ENCODE measurements at places on chromosomes 16 and 17.

GRCh38 chr16:8718851-8719680 lies 44.6 kb downstream of the ABAT start:
- no peak for DNase-seq

- DNase-seq = no peak
Measured at GRCh38 chr16:56226187-56226586, 34.9 kb downstream of the GNAO1 start.

- DNase-seq = no peak
Measured at GRCh38 chr16:85344502-85345128, 232.3 kb upstream of the CIBAR2 start.

- DNase-seq = no peak
Measured at GRCh38 chr17:51692917-51693316, 432.6 kb downstream of the UTP18 start.

- no peak for DNase-seq
Measured at GRCh38 chr17:38556239-38556638, 49.5 kb downstream of the SRCIN1 start.

- DNase-seq = no peak
Measured at GRCh38 chr16:26905336-26905735, 161.4 kb upstream of the C16orf82 start.

GRCh38 chr17:5043524-5043923 lies 8.3 kb upstream of the SLC52A1 start:
- no peak for DNase-seq

- DNase-seq = peak; percentile 26
Measured at GRCh38 chr17:16873174-16874035, 98.5 kb downstream of the TNFRSF13B start.

GRCh38 chr17:69207151-69207550 lies 21.5 kb downstream of the ABCA10 start:
- no peak for DNase-seq

DNA sequence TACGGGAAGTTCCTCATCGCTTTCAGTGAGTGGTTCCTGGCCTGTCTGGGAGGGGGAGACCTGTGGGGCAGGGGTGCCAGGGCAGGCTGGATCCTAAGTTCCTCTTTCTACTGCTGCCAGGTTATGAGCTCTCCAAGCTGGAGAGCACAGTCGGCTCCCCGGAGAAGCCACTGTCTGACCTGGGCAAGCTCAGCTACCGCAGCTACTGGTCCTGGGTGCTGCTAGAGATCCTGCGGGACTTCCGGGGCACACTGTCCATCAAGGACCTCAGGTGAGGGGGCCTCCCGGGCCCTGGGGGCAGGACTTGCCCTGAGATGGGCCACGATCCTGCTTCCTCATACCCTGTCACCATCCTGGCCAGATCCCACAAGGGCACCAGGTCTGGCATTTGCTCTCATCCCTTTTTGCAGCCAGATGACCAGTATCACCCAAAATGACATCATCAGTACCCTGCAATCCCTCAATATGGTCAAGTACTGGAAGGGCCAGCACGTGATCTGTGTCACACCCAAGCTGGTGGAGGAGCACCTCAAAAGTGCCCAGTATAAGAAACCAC lies 5.1 kb downstream of the PRSS8 start:
- DNase-seq = no peak

GRCh38 chr16:75265911-75266701 lies 14.7 kb upstream of the BCAR1 start:
- DNase-seq = peak; percentile 93

DNA sequence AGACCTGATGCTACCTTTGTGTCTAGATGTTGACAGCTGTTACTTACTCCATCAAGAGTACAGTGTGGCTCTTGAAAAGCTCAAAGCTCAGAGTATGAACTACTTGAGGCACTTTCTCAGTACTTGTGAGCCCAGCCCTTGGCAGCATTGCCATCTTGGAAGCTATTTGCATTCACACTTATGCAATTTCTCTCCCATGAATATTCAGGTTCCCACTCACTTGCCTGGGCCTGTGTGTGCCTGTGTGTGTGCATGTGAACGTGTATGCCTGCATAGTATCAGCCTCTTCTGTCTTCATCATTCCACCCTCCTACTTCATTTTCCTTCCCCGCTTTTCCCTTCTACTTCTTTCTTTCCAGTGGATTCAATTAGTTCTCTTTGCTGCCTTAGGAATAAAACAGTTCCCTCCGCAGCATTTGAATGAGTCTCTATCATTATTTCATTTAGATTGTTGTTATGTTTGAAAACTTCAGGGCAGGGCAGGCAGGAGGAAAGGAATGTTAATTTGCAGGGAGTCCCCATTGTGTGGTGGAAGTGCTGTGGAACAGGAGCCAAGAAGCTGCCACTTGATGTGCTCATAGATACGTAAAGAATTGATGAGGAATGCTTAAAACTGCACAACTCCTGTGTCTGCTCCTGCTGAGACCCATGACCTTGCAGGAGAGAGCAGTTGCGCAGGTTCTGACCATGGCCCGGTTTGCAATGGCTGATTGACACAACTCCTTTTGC lies 58.9 kb downstream of the HS3ST4 start:
- DNase-seq = no peak

DNA sequence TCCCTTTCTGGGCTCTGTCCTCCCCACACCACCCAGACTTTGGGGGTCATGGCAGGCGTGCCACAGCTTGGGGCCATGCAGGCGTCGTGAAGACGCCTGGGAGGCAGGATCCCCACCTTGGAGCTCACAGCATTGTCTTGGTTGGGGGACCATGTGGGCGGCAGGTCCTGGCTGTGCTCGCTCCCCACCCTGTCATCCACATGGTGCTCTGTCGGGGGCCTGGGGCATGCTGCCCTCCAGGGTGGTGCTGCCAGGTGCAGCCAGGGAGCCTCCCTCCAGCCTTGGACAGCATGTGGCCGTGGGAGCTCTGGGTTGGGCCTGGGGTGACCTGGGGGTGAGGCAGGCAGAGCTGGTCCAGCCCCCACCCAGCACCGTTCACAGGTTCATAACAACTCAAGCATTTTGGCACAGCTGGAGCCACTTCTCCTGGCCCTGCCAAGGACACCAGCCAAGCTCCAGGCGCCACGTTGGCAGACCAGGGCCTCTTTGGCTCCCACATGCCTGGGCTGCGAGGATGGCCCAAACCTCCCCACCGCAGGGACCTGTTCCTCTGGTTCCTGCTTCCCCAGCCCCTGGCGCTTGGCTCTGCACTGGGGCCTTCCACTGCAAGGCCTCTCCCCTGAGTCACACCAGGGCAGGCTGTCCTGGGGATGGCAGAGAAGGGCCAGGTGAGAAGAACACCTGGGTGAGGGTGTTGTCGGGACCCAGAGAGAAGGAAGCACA lies 15.1 kb upstream of the ATP6V0C start:
- no peak for DNase-seq

GRCh38 chr17:66747578-66748275 lies 87.2 kb upstream of the CACNG5 start:
- no peak for DNase-seq

- peak; percentile 73 for DNase-seq
Measured at GRCh38 chr17:48310748-48311213, 119.2 kb downstream of the SKAP1 start.

GRCh38 chr17:14840616-14841231 lies 424.4 kb downstream of the PMP22 start:
- DNase-seq = no peak

DNA sequence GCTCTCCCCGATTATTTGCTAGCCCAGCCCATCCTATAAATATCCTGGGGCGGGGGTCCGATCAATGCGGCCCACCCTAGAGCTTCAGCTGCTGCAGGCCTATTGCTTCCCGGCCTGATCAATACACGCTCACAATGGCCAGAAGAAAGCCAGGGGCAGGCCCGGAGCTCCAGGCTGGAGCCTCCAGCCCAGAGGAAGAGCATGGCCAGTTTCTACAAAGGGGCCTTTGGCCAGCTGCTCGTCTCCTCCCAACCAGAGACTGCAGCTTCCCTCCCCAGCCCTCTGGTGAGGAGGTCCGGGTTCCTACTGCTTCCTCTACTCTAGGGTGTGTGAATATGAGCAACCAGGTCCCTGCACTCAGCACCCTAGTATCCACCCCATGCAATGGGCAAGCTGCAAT lies 36.7 kb downstream of the SALL1 start:
- DNase-seq = peak; percentile 80

GRCh38 chr17:10270258-10270657 lies 71.9 kb upstream of the GAS7 start:
- no peak for DNase-seq

DNA sequence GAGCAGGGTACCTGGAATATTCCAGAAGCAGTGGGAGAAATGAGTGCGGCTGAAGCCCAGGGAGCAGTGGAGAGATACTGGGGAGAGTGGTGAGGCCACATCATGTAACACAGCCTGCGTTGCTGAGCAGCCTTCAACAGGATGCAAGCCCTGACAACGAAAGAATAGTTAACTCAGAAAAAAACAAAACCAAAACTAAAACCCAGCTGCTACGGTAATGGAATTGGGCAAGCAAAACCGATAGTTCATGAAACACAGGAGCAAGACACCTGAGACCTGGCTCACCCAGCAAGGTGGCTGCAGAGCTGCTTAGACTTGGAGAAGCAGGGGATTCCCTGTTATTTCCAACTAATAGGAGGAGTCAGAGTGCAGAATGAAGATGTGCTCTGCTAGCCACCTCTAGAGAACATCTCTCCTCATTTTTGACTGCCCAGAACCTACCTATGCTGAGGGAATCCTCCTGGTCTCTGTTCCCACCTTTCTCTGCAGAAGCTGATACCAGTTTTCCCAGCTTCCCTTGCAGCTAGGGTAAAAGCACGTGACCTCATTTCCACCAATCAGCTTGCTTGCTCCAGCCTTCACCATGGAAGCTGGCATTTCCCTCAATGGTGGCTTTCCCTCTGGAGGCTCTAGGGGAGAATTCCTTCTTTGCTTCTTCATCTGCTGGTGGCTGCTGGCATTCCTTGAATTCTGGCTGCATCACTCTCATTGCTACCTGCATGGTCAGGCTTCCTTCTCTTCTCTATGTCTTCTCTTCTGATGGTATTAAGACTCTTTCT lies 59.4 kb upstream of the XYLT1 start:
- DNase-seq = no peak

DNA sequence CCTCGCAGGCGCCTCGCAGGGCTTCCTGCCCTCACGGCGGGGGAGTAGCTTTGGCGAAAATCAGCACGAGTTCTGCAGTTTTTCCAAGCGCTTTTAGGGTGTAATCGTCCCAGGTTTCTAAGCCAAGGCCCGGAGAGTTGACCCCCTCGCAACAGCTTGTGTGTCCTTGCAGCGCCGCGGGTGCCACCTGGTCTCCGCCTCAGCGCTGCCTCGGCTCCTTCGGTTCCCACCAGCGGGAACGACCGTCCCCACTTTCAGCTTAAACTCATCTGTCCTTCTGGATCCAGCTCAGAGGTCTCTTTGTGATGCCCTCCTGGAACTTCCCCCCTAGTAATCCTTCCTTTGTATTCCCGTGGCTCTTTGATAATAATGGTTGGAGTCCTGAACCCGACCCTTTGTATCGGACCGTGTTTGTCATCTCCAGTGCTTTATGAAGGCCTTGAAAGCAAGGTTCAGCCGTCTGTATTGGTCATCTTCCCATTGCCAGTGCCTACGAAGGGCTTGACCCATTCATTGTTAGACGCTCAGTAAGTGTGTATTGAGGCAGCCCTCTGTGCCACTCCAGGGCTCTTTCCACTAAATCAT lies 858 bp upstream of the SMARCE1 start:
- peak; percentile 94 for DNase-seq

DNA sequence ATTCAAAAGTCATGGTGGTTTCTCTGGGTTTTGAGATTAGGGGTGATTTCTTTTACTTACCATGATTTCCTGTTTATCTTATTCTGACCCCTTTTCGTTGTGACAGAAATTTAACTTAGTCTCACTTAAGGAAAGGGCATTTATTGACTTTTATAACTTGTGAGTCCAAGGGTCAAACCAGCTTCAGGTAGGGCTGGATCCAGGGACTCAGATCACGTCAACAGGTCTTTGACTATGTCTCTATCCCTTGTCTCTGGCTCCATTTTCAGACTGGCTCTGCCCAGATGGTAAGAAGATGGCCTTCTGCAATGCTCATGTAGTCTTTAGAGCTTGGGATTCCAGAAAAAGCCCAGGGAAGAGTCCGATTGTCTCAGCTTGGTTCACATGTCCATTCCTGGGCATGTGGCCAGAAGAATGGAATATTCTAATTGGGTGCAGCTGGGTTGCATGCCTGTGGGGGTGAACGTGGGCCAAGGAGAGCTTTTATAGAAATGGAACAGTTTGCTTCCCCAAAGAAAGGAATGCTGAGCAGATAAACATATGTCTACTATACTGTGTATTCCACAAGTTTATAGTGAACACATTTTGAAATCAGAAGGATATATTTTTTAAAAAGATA lies 13.4 kb downstream of the USP43 start:
- no peak for DNase-seq

GRCh38 chr16:21523411-21524067 lies 75.8 kb upstream of the METTL9 start:
- no peak for DNase-seq

GRCh38 chr16:12159028-12159427 lies 182.5 kb downstream of the SNX29 start:
- no peak for DNase-seq

DNA sequence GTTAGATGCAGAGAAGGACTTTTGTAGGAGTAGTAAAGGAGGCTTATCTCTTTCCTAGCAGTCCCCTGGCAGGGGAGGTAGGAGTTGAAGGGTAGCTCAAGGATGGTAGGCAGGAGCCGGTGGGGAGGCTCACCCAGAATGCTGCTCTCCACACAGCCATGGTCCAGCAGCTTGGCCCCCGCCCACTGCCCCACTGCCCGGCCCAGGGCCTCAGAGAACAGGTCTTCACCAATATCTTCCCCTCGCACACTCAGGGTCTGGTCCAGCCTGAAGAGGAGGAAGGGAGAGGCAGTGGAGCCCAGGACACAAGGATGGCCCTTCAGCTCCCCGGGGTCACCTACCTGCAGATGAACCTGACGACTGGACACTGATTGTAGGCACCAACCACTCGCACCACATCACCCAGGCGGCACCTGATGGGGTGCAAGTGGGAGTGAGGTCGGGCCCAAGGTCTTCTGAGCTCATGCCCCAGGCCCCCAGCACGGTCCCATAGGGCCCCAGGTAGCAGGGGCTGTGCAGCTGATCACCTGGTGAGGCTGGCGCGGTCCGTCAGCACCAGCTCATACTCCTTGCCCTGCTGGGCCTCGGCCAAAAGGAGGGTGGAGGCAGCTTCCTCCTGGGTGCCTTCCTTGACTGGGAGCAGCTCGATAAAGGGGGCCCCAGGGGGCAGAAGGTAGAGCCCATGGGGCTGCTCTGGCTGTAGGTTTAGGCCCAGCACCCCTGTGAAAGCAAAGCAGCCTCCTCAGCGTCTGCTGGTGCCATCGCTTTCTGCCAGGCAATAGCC lies 3.6 kb downstream of the GHDC start:
- DNase-seq = no peak

- DNase-seq = no peak
Measured at GRCh38 chr17:35521150-35521549, 16.3 kb downstream of the SLFN12L start.

DNA sequence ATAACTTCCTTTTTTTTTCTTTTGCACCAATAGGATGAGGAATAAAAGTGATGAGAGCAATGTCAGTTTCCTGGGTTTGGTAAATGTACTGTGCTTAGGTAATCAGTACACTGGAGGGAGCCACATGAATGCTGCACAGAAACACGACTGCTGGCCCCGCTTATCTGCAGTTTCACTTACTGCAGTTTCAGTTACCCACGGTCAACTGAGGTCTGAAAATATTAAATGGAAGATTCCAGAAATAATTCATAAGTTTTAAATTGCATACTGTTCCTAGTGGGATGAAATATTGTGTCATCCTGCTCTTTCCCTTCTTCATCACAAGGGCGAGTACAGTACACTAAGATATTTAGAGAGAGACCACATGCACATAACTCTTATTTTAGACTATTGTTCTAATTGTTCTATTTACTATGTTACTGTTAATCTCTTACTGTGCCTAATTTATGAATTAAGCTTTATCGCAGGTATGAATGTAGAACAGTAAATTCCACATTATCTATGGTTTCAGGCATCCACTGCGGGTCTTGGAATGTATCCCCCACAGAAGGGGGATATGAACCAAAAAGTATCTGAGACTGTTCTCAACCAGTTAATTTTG lies 6.4 kb upstream of the LGALS3BP start:
- no peak for DNase-seq
